Kidney (tissue), 22 donors: ENCODE measurements at places on chromosomes 13 and 19. TPM values are rescaled to one million over a fixed set of nuclear protein-coding genes. Genes with fewer than 3 reads are reported as not detected.

GRCh38 chr13:51589793-51590192 is 5.5 kb downstream of the WDFY2 start:
- DNase-seq, result no peak

- no peak for DNase-seq
Observed at GRCh38 chr13:110119935-110120905, 186.7 kb downstream of the COL4A1 start.

GRCh38 chr13:35349673-35350278 is 126.7 kb downstream of the MAB21L1 start:
- DNase-seq, result no peak

GRCh38 chr13:92804926-92805325 is 421.7 kb upstream of the GPC6 start:
- DNase-seq, result no peak

GRCh38 chr13:67277581-67277980 is 47.4 kb upstream of the PCDH9 start:
- no peak for DNase-seq

DNA sequence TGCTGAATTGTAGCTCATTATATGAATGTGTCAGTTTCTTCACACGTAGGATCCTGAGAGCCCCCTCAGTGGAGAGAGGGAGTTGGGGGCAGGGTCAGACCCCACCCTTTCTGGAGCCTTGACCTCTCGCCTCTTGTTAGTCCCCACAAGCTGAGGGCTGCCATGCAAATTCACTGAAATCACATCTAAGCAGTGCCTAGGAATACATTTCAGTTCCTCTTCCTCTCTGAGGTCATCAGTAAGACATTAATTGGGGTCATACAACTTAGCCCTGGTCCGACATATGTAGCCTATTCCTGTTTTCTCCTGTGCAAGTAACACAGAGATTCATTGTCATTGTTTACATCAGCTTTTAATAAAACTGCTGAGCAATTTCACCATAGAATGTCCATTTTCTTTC is 30.0 kb downstream of the MYO9B start:
- DNase-seq, result no peak

- DNase-seq, result peak; percentile 64
Observed at GRCh38 chr13:33610438-33611120, 207.4 kb upstream of the RFC3 start.

The ZNF324B gene
- total RNA-seq, result 9.9 TPM

GRCh38 chr13:95455782-95456181 is 96.7 kb upstream of the CLDN10 start:
- DNase-seq, result no peak

DNA sequence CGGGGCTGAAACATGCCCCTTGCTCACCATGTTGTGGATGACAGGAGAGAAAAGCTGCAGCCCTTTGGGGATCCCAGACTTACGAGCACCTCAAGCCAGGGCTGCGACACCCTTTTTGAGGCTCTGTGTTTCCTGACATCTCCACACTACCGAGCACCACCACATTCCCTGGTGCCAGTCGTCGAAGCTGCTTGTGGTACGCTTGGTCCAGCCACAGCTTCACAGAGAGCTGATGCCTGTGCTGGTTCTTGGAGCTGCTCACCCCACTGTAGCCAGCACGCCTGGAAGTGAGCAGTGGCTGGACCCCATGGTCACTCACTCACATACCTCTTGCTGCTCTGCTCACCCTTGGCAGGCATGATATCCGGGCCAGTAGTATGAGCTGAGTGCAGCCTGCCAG is 367.5 kb downstream of the SLITRK6 start:
- DNase-seq, result no peak

DNA sequence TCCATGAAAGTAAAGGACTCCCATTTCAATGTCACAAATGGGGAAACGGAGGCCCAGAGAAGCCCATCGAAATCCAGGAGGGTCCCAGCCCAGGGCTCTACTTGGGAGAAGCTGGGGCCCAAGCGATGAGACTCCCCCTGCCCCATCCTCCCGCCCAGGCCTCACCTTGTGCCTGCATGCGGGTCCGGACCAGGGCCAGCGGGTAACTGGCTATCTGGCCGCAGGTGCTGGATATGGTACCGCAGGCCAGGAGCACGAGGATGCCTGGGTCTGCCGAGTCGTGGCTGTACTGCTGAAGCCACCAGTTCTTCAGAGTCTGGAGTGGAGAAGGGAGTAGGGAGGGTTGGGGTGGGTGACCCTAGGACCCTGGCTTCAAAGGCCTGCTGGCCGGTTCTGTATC is 10.4 kb upstream of the SLC25A41 start:
- DNase-seq, result no peak

GRCh38 chr13:77449265-77449664 is 86.2 kb upstream of the SCEL start:
- no peak for DNase-seq

DNA sequence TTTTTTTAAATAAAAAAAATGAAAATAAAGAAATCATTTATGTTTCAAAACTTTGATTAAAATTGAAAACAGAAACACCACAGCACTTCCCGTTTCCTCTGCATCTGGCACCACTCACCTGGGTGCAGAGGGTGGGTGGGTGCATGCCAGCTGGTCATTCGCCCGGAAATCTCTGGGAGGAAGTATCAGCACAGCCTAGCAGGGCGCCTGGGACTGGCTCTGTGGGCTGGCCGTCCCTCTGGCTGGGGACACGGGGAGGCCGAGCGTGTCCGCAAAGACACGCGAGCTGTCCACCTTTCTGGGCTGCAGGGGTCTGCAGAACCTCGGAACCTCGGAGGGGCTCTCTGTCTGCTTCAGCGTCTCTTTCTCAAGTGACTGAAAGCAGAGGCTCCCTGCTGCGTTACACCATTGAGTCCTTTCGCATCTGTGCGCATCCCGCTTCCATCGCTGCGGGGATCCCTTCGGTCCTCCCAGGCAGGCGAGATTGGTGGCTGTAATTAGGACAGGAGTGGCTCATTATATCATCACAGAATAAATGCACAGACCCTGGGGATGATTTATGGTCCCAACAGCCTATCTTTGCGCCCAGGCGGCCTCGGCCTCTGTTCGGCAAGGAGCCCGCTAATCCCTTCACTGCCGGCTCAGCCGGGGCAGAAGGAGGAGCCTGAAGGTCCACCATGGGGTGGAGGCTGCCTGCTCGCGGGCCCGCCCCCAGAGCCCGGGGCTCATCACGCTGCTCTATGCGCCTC is 17.2 kb downstream of the CRTC1 start:
- peak; percentile 83 for DNase-seq

DNA sequence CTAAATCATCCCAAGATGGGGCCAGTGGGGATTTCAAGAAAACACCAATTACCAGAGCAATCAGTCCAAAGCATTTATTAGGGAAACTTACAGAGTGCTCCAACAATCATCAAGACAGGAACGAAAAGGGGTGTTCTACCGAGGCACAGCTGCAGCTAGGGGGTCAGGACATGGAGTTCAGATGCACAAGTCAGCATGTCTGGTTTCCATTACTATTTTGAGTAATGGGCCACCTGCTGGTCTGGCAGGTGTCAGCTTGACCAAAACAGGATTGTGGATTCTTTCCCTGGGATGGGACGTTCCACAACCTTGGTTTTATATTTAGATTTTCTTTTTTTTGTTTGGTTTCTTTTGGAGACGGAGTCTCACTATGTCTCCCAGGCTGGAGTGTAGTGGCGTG is 3.9 kb upstream of the UBL5 start:
- no peak for DNase-seq

- DNase-seq, result no peak
Observed at GRCh38 chr13:43911278-43911677, 31.6 kb downstream of the LACC1 start.

The KLK15 gene
- total RNA-seq, result not detected

DNA sequence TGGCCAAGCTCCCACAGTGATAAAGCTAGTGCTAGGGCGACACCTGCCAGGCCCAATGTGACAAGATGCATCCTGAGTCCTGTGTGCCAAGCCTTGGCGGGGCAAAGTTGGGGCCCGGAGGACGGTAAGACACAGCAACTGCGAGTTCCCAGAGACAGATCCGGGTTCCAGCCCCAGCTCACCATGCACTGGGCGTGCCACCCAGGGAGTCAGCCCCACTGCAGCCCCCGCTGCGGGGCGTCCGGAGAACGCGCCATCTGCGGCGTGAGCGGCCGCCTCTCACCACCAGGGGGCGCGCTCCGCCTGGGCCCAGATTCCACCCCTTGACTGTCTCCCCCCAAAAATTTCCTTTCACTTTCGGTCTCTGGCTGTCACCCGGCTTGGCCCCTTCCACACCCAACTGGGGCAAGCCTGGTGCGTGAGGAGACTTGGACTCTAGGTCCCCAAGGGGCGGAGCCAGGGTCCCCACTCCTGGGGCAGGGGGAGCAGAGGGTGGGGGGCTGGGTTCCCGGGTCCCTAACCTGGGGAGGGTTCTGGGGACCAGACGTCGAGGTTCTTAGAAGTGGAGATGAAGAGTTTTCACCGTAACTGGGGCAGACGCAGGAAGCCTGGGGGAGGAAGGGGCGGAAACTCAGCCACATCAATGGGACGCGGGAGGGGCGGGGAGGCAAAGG is at the start of gene FLT3LG:
TSS of gene FLT3LG (plus strand) at position 348 of the 674 bp plus-strand sequence. CDS start 425 bp downstream, outside the sequence.
- DNase-seq, result peak; percentile 84

GRCh38 chr13:93224535-93224934 is 2.1 kb upstream of the GPC6 start:
- no peak for DNase-seq

DNA sequence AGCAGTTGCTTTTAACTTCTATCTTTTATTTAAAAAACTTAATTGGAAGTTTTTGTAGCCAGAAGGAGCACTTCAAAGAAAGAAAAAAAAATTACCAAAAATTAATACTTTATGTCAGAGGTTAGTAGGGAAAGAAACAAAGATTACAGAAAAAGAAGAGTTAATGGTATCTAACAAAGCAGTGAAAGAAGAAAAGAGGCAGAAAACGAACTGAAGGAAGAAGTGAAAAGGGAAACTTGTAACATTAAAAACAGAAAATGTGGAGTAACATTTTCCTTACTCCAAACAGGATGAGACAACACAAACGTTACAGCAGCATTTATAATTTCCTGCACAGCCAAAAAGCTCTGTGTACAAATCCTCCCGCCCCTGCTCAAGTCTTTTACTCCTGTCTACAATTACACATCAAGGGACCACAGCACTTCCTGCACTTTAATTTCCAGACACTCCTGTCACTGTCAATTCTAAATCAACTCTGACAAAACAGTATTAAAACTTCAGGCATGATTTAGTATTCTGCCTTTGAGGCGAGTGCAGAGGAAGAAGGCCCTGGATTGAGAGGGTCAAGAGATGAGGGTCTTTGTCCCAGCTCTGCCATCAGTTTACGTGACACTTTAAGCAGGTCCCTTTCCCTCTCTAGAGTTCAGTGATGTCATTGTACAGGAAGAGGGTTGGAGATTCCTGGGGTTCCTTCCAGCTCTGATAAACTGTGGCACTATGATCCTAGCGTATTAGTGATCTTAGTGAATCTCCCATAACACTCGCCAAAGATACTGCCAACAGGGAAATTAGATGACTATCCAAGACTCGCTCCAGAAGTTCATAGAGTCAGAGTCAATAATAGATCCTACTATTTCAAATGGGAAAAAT is 53.2 kb upstream of the LSM14A start:
- DNase-seq, result peak; percentile 95

DNA sequence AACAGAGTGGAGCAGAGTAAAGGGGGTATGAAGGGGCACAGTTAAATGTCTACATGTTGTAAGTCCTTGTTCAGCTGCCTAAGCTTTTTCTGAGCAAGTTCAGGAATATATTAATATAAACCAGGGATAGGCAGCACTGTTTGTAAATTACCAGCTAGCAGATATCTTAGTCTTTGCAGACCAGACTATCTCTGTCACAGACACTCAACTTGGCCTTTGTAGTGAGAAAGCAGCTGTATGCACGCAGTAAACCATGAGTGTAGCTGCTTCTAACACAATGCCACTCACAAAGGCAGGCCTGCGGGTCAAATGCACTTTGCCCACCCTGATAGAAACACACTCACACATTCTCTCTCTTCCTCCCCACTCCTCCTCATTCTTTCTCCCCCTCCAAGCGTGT is 1016.9 kb downstream of the UQCRFS1 start:
- DNase-seq, result peak; percentile 17

- no peak for DNase-seq
Observed at GRCh38 chr19:58007285-58007684, 4.7 kb upstream of the ZNF606 start.

The CGB5 gene
- total RNA-seq, result not detected

- DNase-seq, result no peak
Observed at GRCh38 chr13:33884531-33885220, 66.7 kb downstream of the RFC3 start.

DNA sequence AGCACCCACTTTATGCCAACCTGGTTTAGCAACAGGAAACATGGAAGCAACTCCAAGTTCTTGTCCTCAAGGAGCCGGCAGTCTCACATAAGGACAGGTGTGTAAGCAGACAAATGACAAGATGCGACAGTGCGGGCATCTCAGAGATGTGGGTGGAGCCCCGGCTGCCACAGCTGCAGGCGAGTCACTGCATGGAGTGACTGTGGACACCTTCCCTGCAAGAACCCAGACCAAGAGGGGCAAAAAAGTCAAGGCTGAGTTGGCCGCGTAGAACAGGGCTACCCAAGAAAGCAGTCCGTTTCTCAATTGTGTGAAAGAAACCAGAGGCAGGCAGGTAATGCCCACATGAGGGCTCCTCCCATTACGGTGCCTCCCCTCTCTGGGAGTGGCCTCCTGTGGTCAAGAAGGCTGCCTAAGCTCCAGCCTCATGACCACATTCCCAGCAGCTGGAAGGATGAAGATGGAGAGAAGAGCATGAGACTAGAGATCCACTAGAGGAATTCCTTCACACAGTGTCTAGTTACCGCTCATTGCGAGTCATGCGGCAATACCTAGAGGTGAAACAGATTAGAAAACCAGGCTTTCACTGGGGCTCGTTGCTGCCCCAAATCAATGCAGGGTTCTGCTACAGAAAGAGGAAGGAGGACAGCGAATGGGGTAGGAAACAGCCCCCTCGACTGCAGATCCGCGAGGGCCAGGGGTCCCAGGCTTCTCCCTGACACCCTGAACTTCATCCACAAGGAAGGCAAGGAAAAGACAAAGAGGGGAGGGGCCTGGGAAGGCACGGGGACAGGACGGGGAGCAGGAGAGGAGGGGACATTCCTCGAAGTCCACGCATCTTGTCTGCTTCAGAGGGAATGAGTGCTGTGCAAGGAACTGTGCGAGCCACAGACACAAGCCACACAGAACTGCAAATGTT is 80.2 kb downstream of the SPACA7 start:
- DNase-seq, result no peak

DNA sequence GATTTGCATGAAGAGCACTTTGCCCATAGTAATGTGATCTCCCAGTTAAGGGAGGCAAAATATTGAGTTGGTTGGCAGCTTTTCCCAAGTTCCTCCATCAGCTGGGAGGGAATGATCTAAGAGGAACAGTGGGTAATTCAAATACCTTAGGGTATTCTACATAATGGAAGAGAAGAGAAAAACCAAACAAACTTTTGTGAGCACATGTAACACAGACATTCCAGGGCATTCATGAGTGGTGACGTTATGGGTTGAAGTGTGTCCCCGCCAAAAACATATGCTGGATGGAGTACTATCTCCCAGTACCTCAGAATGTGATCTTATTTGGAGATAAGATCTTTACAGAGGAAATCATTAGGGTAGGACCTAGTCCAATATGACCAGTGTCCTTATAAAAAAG is 220.1 kb downstream of the FOXO1 start:
- DNase-seq, result no peak

DNA sequence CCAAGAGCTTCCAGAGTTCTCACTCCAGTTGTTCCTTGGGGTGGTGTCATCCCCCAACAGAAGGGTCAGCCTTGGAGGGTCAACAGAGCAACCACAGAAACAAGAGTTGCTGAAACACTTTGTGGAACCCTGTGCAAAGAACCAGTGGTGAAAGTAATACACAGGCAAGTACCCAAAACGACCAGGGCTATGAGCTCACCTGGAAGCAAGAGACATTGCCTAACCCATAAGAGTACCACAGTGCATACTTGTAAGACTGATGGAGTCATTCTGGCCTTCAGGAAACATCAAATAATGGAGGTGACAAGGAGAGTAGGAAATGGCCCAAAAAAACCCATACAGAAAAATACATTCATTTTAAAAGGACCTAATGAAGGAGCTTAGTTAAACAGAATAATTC is 184.3 kb upstream of the TSC22D1 start:
- DNase-seq, result no peak
